Suprapubic skin (tissue), 4 donors: ENCODE measurements at places on chromosomes 6 and 20. TPM values are rescaled to one million over a fixed set of nuclear protein-coding genes. Genes with fewer than 3 reads are reported as not detected.

Gene OR2B6
- not detected for total RNA-seq

Gene TMEM244
- total RNA-seq: not detected

Gene C6orf89
- total RNA-seq: 35.5 TPM

Gene C2
- 4.9 TPM for total RNA-seq

Gene UBE3D
- 7.2 TPM for total RNA-seq
